ENCODE measurements at places on chromosomes 1 and 21. TPM values are rescaled to one million over a fixed set of nuclear protein-coding genes. Genes with fewer than 3 reads are reported as not detected.

MFAP2 gene
- total RNA-seq: not detected

SDHC gene
- 222 TPM for total RNA-seq

F11R gene
- total RNA-seq: 110 TPM

MCM3AP gene
- total RNA-seq: 118 TPM

GRCh38 chr1:172352435-172352834, 68.0 kb upstream of the C1orf105 start:
- peak; percentile 90 for ATAC-seq

DNA sequence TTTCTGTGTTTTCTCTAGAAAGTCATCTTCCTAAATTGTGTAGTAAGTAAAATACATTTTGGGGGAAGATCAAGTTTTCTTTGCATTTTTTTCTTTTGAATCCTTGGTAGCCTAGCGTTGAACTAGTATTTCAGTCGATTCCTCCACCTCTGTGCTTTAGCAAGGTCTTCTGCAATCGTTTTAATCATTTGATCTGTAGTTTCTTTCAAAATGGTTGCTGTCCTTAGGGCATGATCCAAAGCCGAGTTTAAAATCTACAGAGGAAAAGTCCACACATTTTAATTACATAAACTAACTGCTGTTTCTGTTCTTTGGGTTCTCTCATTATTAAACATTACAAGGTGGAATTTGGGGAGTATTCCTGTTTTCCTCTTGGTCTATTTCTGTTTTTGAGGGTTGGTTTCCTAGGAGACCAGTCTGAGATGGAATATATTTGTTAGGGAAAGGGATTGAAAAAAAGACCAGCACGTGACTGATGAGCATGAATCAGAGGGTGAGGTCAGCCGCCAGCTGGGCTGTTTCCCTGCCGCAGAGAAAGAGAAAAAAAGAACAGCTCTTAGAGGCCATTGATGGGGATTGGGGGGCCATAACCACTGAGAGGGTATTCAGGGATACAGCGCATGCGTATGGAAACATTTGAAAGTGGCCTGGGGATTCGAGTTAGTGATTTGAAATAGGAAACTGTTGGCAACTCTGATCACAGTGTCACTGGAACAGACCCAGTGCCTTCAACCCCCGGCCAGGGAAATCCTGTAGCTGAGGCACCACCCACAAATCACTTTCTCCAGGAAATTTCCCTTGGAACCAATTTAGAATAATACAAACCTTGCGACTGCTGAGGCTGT, 40.6 kb downstream of the AKNAD1 start:
- ATAC-seq: no peak

- no peak for ATAC-seq
These were observed 281.5 kb downstream of the NEGR1 start for GRCh38 chr1:72000809-72001208.

GRCh38 chr1:156422602-156423091, 53.6 kb downstream of the RHBG start:
- ATAC-seq: no peak

DNA sequence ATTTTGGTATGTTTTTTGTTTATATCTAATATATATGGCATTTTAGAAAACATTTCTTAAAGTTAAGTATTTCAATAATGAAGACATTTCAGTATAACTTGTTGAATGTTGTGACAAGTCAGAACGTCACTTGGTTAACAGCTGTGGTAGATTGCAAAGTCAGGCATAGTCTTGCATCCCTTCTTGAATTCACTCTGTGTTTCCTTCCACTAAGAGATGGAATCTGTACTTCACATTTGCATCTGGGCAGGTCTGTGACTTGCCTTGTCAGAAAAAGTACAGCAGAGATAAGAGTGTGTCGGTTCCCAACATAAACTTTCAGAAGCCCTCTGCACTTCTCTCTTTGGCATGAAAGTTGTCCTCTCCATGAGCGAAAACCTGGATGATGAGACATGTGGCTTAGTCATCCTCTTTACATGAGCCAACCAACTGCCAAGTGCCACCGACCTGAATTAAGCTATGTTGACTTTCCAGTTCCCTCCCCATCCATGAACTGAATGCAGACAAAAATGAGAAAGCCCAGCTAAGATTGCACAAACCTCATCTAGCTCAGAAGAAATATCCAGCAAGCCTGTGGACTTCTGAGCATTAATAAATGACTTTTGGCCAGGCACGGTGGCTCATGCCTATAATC, 1730.2 kb downstream of the MRPL39 start:
- ATAC-seq: no peak

- no peak for ATAC-seq
These were observed 17.7 kb downstream of the NENF start for GRCh38 chr1:212450331-212450881.

DNA sequence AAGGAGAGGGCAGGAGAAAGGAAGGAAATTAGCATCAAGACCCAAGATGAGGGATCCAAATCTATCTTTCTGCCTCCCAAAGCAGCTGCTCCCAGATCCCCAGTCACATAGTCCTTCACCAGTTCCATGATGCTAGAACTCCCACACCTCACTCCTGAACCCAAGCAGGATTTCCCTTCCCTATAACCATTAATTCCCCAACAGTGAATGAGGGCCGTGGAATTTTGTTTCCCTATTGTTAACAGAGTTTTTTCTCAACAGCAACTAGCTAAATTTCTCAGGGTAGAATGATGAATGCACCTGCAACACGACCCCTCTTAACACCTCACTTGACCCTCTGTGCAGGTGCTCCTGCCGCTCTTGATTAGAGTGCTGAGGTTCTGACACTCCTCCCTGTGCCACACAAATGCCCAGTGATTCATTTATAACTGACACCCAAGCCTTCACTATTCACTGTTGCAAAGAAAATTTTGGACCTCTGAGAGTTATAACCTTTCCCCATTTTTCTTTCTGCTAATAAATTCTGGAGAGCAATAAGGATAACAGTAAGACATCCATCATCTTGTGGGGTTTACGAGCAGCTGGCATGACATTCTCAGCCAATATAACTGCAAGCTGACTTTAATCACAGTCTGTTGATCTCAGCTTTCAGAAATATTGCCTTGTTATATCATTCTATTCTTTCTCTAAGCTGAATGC, 25.4 kb upstream of the NPL start:
- ATAC-seq: no peak

- ATAC-seq: no peak
These were observed 82.6 kb downstream of the C1orf21 start for GRCh38 chr1:184469396-184469795.
